ENCODE measurements at places on chromosomes 16 and 17.

DNA sequence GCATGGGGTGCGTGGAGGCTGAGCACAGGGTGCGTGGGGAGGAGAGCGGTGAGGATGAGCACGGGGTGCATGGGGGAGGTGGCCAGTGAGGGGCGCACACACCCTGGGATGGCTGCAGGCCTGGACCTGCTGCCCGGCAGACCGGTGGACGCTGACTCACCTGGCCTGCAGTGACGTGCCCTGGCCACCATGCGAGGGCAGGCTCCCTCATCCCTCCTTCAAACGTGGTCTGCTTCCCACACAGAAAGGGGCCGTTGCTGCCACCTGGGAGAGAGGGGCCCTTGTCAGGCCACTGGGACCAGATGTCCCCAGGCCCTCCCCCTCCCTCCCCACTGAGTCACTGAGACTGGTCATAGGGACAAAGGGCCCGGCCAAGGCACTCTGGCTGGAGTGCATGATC is 20.1 kb upstream of the APRT start:
- DNase-seq, result no peak

- no peak for DNase-seq
Observed at GRCh38 chr16:13554643-13555042, 365.3 kb upstream of the ERCC4 start.

GRCh38 chr17:721540-721937 is 6.9 kb upstream of the VPS53 start:
- no peak for DNase-seq

GRCh38 chr17:351449-351738 is 1.2 kb downstream of the RPH3AL start:
- no peak for DNase-seq

GRCh38 chr16:66420396-66420795 is 6.7 kb upstream of the BEAN1 start:
- DNase-seq, result no peak

Data from T follicular helper cell (primary cell).